ENCODE measurements at places on chromosomes 16 and 17.
A peak's percentile ranks its signal among the peaks of the same experiment; 100 is the strongest.

DNA sequence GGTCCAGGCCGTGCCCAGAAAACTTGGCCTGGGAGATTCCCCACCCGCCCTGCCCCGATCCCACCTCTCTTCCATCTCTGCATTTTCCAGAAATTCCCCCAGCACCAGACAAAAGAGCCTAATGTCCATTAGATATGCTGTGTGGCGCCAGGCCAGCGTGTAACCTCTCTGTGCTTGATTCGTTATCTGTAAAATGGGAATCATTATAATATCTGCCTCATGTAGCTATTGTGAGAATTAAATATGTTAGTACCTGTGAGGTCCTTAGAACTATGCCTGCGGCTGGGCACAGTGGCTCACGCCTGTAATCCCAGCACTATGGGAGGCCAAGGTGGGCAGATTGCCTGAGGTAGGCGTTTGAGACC lies 33.6 kb upstream of the IL21R start:
- DNase-seq, result no peak

DNA sequence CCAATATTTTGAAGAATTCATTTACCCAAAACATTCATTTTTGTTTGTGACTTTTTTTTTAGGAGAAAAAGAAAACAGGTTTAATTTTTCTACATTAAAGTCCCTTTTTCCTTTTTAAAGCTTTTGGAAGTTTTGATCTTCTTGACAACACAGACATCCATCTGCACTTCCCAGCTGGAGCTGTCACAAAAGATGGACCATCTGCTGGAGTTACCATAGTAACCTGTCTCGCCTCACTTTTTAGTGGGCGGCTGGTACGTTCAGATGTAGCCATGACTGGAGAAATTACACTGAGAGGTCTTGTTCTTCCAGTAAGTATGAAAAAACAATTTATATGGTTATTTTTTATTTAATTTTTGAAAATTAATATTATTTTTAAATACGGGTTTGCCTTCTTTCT lies 37.2 kb downstream of the SIAH1 start:
- no peak for DNase-seq

DNA sequence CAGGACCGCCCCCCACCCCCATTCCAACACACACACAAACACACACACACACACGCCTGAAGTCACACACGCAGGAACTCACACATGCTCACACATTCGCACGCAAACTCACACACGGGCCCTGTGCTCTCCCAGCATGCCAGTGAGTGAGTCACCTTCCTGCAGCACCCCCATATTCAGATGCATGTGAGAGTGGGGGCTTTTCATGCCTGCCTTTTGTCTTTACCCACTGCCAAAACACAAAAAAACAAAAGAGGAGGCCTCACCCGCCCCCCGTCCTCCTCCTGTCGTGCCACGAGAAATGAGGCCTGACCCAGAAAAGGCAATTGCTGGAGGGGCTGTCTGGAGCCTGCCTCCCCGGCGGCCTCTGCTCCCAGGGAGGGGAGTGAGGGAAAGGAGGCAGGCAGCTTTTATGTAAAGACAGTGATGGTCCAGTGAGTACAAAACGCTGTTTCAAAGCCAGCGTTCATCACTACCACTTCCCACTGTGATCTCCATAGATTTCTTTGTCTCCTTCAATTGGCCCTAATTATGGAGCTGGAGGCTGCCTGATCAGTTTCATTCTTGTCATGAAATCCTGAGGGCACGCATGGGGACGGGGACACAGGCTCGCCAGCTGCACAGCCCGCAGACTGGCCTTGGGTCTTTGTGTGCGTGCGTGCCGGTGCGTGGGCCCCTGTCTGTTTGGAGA lies 29.5 kb upstream of the GSE1 start:
- DNase-seq, result no peak

DNA sequence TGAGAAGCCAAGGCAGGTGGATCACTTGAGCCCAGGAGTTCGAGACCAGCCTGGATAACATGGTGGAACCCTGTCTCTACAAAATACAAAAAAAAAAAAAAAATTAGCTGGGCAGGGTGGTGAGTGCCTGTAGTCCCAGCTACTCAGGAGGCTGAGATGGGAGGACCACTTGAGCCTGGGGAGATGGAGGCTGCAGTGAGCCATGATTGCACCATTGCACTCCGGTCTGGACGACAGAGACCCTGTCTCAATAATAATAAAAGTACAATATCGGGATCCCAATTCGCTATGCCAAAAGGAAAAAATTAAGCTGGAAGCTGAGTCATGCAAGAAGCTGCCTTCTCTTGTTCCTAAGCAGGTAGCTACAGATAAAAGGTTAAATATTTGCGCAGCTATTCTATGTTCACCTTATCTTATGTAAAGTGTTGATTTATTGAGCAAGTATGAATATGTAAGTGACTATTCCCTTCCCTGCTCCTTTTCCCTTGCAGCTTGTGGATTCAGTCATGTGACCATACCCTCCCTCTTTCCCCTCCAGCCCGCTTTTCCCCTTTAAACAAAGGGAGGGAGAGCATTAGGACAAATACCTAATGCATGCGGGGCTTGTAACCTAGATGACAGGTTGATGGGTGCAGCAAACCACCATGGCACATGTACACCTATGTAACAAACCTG lies 112.0 kb downstream of the LITAF start:
- DNase-seq, result no peak

DNA sequence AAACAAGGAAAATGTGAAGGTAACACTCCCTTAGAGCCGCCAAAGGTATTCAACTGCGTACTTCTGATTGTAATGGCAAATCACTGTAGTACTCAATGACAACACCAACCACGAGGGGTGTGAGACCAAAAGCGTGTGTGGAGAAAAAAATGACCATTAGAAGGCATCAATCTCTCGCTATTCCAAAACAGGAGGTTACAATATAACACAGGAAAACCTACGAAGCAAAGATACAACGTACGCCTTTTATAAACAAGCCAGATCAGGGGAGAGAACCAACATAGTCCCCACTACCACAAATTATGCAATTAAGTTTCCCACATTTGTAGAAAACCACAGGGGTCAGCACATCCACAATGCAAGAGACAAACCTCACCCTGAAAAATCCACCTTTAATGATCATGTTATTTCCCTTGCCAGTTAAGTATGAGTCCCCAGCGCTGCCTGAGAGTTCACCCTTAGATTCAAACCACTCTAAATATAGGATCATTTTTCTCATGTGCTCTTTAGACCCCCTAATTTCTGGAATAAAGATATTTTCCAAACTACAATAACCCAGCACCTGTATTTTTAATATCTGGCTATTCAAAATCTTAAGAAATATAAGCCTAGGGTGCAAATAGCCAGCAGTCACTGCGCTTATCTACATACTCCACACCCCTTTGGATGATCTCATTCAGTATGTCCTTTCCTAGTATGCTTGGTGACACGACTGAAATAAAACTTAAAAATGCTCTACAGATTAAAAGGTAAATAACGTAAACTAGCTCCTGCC lies 12.4 kb downstream of the TEX14 start:
- no peak for DNase-seq

DNA sequence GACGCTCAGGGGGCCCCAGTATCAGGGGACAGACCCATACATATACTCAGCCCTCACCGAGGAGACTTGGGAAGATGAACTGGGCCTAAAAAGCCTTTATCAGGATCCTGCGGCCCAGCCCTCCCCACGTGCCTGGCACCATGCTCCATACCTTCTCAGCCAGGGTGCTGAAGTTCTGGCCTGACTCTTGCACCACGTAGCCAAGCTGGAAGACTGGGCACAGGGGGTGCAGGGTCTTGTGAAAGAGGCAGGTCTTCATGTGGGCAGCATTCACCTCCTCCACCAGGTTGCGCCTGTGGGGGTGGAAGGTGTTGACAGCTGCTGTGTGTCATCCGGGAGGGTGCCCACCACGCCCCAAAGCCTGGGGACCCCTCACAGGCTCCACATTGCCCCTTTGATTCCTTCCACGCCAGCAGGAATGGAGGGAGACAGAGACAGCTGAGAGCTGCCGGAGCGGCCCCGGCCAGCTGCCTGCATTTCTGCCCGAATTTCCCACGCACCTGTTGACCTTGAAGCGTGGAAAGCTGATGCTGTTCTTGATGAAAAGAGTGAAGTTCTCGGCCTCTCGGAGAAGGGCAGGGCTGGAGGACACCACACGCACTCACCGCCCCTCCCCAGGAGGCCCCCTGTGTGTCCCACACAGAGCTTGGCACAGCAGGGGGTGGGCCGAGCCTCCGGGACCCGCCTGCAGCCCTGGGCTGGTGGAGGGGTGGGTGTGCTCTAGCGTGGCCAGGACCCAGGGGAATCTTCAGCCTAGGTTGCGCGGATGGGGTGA lies 10.4 kb upstream of the CAMKK1 start:
- no peak for DNase-seq

GRCh38 chr17:74755533-74755932 lies 7.1 kb downstream of the NHERF1 start:
- no peak for DNase-seq

- no peak for DNase-seq
Observed at GRCh38 chr17:68993112-68993511, 37.9 kb upstream of the ABCA8 start.

DNA sequence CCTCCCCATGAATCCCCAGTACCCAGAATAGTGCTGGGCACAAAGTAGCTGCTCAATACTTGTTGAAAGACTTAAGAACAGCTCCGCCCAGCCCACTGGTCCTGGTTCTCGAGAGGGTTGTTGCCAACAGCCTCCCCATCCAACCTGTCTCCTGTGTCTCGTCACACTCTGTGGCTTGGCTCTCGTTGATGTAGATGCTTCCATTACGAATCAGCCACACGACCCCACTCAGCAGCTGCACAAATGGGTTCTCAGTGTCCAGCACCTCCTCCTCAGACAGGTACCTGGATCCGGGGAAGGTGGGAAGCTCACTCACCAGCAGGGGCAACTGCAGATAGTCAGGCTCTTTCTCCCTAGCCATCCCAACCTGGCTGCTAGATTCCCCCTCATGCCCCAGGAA lies 2.1 kb downstream of the NAGPA start:
- DNase-seq, result no peak

- no peak for DNase-seq
Observed at GRCh38 chr17:9192010-9192409, 170.7 kb downstream of the NTN1 start.

- DNase-seq, result no peak
Observed at GRCh38 chr17:64138441-64138840, 8.5 kb upstream of the ERN1 start.

- DNase-seq, result peak; percentile 30
Observed at GRCh38 chr16:68470461-68471150, 22.3 kb upstream of the SMPD3 start.

DNA sequence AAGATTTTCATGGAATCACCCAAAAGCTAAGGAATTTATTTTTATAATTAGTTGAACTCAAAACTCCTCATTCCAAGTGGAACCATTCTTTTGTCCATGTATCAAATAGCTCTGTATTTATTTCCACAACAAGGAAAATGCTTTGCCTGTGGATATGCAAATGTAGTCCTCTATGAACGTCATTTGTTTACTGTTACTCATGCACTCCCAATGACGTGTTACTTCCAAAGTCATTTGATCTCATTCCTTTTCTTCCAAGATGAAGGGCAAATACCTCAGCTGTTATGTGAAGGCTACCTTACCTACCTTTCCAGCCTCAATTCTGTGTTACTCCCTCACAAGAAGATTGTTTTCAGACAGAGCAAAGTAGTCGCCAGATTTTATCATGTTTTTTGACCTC lies 83.7 kb downstream of the ITFG1 start:
- no peak for DNase-seq

DNA sequence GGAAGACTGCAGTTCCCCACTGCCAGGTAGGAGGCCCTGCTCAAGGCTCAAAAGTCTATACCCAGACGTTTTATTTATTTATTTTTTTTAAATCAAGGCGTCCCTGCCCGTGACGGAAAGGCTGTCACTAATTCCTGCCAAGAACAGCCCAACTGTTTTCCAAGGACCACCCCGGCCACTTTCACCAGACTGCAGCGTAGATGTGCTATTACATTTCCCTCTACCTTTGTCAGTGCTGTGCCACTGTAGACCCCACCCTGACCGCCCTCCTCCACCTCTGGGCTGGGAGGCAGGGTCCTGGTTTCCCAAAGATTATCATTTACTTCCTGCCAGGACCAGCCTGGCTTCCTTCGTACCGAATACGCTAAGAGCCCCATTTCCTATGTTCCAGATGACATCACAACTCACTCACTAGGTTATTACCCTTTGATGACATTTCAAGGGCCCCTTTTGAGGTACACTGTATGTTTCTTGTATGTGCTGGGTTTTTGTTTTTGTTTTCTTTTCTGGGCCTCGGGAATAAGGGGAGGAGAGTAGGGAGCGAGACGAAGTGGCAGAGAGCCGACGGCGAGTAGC lies 6.3 kb upstream of the RNF227 start:
- no peak for DNase-seq

GRCh38 chr16:79517156-79517555 lies 83.4 kb downstream of the MAF start:
- no peak for DNase-seq

- no peak for DNase-seq
Observed at GRCh38 chr17:62866471-62866870, 58.4 kb upstream of the MARCHF10 start.

DNA sequence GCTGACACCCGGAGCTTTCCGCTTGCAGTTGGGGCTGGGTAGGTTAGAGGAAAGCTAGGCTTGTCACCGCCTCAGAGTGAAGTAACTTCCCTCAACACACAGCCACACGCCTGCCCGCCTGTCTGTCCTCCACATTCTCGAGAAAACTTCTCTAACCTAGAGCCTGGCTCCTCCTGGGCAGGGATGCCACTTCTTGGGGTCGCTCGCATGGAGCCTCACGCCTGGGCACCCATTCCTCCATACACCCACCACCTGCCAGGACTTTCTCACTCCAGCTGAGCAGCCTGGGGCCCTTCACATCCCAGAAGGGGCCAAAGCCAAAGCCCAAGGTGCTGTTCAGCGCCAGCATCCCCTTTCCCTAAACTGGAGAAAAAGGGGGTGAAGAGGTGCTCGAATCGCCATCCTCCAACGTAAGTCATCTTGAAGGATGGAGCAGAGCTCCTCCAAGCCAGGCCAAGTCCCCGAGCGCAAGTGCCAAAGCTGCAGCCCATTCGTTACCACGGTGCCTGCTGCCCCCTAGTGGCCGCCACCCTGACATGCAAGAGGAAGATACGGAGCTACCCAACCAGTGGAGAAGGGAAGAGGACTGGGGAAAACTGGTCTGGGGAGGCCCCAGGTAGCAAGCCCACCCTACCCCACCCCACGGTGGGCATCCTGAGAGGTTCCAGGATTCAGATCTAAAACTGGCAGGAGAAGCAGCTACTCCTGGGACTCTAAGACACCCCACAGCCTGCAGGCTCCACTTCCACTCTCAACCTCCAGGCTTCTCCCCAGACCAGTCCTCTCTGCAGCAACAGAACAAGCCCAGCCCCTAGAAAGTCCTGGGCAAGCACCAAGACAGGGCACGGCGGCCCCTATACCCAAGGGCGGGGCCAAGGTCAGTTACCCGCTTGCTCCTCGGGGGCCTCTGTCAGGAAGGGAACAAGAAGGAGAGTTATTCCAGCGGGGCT lies 63.1 kb downstream of the MYO18A start:
- DNase-seq, result peak; percentile 83

DNA sequence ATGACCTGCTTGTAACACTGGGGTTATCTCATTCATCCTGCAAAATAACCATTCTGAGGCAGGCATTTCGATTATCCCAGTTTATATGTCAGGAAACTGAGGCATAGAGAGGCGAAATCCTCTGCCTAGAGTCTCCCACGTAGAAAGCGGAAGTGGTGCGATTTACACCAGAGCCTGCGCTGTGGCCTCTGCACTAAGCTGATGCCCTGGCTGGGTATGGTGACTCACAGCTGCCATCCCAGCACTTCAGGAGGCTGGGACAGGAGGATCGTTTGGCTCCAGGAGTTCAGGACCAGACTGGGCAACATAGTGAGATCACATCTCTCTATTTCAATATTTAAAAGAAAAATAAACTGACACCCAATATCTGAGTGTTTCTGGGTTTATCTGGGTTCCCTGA lies 59.3 kb upstream of the BCO1 start:
- DNase-seq, result no peak

- no peak for DNase-seq
Observed at GRCh38 chr17:64984851-64985521, 65.7 kb upstream of the LRRC37A3 start.
